ENCODE measurements at places on chromosomes 16 and 17.

DNA sequence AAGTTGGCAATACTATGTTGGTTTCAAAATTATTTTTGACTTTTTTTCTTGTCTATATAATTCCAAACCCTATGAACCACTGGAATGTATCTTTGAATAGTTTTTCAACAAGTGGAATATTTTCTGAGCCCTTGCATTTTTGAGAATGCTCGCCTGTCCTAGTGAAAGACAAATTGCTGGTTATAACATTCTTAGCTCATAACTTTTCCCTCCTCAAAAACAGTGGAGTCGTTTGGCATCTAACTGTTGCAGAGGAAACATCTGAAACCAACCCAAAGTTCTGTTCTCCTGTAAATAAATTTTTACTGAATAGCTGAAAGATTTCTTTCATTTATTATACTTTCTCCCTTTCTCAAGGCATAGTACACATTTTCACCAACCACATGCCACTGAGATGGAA is 11.3 kb upstream of the COX10 start:
- DNase-seq: no peak

DNA sequence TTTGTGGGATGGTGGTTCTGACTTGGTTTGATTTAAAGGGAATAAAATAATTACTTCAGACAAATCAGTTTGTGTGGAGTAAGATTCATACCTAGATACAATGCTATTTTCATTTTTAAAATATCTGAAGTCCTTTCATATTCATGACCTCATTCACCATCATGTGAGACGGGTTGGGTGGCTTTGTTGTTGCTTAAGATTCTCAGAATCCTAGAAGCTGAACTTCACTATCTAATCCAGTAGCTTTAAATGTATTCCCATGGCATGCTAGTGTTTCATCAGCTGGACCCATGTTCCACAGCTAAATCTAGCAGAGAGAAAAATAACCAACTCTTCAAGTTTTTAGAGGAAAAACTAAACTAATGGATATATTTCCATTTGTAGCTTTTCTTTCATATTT is 2.7 kb upstream of the AMFR start:
- DNase-seq: no peak

GRCh38 chr17:50055426-50056216 is at the start of gene ITGA3:
Gene ITGA3, plus strand, starts transcription at chr17:50056110. Its CDS starts 330 bp downstream, at chr17:50056440.
- peak; percentile 39 for DNase-seq

GRCh38 chr17:2057175-2057759 is 2.4 kb downstream of the HIC1 start:
- DNase-seq: no peak

GRCh38 chr17:82173351-82174041 is 39.1 kb downstream of the CCDC57 start:
- no peak for DNase-seq

GRCh38 chr17:82901356-82901755 is 61.5 kb upstream of the ZNF750 start:
- no peak for DNase-seq

DNA sequence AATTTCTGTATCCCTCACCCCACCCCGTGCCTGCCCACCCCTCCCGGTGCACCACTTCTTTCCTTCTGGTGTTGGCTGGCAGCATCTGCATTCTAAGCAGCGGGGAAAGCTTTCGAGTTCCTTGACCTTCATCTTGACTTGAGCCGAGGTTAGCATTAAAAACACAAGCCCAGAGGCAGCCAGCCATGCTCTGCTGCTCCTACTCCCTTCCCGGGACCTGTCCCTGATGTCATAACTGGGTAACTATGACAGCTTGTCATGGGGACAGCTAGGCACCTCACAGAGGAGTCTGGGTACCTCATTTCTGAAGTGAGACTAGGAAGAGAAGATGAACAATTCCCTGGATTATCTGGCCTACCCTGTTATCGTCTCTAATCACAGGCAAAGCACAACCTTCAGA is at the start of gene CFAP97D1:
Gene CFAP97D1, plus strand, starts transcription at position 301 of the 400 bp plus-strand sequence. Its CDS starts 28 bp downstream, at position 329.
- no peak for DNase-seq
